Dermis blood vessel endothelial cell (primary cell): ENCODE measurements at places on chromosomes 4 and X. TPM values are rescaled to one million over a fixed set of nuclear protein-coding genes. Genes with fewer than 3 reads are reported as not detected.

The ODAM gene
- not detected in 2 replicates for total RNA-seq

The SH2D1A gene
- total RNA-seq, result not detected in 2 replicates

The SPP1 gene
- total RNA-seq, result 4.4 and 11.6 TPM in 2 replicates

The S100G gene
- total RNA-seq, result not detected in 2 replicates

The LRIT3 gene
- total RNA-seq, result 0.05 and 0.17 TPM in 2 replicates

The SCML2 gene
- total RNA-seq, result 1.9 and 3.1 TPM in 2 replicates

The TMSB15B gene
- total RNA-seq, result 2.8 and 6.5 TPM in 2 replicates

The PHEX gene
- under 0.01 and 0.37 TPM in 2 replicates for total RNA-seq

The F8A2 gene
- 0.17 TPM in 1 of 2 replicates, not detected in the other for total RNA-seq

The TMEM185A gene
- 17.1 and 17.9 TPM in 2 replicates for total RNA-seq

The KIT gene
- total RNA-seq, result 5.6 and 12.9 TPM in 2 replicates

The RNF128 gene
- 0.09 and 0.17 TPM in 2 replicates for total RNA-seq
